RWPE2 (cell line): ENCODE measurements at places on chromosomes 7 and 10.
A peak's percentile ranks its signal among the peaks of the same experiment; 100 is the strongest.

- DNase-seq, result no peak
Observed at GRCh38 chr7:131161103-131161502, 166.6 kb upstream of the MKLN1 start.

DNA sequence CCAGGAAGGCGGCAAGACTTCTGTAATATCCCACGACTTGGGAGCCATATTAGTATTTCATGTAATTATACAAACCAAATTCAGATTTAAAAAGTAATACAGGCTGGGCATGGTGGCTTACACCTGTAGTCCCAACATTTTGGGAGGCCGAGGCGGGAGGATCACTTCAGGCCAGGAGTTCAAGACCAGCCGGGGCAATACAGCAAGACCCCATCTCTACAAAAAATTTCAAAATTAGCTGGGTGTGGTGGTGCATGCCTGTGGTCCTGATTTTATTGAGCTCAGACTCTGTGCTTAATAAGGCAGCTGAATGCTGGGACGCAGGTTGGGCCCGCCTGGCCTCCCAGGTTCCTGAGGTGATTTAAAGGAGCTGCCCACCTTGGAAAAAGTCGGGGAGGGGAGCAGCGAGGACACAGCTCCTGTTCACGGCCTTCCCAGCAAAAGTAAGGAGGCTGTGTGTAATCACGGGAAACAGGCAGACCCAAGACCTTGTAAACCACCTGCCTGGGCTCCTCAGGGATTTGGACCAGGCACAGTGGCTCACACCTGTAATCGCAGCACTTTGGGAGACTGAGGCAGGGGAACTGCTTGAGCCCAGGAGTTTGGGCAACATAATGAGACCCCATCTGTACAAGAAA lies 93.0 kb upstream of the DNAAF5 start:
- peak; percentile 15 for DNase-seq

DNA sequence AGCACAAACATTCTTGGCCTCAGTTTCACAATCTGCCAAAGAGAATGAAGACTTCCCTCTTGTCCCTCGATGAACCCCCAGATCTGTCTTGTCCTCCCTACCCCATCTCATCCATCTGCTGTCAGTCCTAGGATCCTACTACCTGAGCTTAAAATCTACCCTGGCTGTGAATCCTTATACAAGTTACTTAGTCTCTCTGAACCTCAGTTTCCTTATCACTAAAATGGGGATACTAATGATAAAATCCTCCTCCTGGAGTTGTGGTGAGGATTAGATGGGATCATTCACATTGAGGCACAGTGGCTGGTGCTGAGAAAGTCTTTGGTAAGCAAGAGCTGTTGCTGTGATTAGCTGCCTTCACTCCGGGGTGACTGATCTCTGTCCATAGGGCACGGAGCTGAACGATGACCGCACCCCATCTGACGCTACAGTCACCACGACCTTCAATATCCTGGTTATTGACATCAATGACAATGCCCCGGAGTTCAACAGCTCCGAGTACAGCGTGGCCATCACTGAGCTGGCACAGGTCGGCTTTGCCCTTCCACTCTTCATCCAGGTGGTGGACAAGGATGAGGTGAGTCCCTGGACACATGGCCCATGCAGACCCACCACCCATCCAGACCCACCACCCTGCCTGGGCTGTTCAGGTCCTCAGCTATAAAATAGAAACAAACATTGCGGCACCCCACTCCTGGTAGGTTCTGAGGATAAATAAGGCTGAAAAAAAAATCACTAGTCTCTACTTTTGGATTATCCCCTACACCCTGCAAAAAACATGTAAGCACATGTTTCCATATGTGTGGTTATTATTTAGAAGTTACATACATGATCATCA lies 102.5 kb downstream of the C10orf105 start:
- no peak for DNase-seq

GRCh38 chr7:117759950-117760640 lies 113.1 kb downstream of the CTTNBP2 start:
- DNase-seq, result no peak

DNA sequence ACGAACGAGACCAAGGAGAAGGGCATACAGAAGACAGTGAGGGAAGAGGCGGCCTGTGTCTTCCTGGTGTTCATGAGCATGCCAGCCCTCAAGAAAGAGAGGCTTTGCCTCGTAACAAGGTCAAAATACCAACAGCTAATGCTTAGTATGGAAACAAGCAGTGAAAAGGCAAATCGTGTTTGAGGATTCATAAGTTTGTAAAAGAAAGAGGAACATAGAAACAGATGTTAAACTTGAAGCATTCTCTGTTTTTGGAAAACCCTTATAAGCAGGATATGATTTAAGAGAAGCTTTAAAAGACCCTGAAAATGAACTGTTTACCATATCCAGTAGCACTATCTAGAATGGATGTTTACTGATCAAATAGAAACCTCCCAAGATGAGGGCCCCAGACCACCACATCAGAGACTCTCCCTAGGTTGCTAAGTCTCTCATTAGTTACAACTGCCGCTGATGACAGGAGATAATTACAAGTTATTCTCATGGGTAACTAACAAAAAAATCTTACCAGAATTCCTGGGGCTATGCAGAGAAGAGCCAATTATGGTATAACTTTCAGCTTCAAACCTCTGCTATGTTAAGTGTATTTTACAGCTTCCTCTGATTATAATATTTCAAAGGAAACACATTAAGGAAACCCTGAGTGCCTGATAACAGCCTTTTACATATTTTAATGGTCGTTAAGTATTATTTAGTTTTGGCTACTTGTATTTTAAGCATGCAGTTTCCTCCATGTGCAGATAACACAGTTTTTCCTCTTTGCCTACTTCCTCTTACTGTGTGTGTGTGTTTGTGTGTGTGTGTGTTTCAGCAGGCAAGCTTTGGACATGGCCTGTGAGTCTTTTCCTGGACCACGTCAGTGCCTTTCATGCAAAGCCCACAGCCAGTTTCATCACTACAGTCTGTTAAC lies 17.9 kb downstream of the JCAD start:
- DNase-seq, result no peak

DNA sequence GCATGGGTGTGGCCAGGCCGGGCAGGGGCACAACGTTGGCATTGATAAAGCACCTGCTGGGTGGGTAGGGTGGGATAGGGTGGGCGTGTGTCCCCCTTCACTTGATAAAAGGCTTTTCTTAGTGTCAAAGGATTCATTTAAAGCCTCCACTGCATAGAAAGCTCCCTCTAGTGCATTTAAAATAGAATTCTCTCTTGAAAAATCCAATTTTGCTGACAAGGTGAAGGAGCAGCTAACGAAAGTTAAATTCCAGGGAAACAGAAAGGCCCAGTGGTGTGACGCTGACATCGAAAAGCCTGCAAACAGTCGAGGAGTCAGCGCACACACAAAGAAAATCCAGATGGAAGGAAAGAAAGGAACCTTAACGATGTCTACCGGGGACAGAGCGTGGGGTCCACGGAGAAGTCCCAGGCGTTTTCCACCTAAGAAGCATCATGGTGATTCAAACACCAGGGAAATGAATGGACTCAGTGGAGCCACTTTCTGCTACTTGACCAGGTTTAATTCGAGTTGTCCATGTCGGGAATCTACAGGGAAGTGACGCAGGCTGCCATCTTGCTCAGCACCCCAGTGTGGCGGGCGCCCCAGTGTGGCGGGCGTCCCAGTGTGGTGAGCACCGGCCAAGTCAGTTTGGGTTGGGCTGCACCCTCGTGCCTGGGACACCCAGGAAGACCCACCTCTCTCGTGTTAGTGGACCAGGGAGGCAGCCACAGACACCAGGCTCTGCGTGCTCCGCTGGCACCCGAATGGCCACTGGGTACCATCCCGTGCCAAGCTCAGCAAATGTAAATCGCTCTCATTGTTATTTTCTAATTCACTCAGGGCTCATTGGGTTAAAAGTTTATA lies 217.8 kb downstream of the DNAJB6 start:
- peak; percentile 23 for DNase-seq

DNA sequence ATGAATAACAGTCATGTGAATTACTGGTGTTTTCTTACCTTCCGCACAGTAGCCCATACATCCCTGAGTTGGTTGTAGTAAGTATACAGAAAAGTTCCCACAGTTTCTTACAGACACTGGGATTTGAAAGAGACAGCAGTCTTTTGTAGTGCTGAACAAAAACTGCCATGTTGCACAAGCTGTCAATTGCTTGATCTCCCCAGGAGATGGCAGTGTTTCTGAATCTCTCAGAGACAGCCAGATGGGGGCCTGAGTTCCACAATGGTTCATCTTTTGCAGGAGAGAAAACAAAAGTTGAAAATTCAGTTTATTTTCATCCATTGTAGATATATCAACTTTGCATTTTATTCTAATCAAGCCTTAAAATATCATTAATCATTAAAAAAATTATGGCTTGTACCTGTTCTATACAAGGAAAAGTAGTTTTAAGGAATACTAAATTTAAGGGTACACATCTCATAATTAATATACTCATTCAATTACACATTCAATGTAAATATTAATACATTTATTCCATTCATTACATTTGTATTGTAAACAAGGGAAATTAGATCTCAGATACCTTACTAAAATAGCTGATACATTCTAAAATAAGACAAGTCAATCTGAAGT lies 14.5 kb downstream of the VWDE start:
- no peak for DNase-seq

DNA sequence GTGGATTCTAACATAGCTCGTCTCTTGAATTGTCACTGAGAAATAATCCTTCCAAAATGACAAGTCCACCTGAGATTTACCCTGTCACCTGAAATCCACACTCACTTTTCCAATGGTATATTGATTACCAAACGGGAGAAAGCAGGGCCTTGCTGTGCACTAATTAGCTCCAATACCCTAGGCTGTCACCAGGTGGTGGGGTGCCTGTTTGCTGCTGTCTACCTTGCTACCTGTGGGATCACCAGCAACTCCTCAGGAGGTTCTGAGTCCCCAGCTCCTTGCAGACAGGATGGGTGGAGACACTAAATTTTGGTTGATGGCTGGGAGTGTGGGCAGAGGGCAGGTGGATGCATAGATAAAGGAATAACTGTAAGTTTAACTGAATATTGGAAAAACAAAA lies 237.2 kb upstream of the ZNF32 start:
- no peak for DNase-seq

DNA sequence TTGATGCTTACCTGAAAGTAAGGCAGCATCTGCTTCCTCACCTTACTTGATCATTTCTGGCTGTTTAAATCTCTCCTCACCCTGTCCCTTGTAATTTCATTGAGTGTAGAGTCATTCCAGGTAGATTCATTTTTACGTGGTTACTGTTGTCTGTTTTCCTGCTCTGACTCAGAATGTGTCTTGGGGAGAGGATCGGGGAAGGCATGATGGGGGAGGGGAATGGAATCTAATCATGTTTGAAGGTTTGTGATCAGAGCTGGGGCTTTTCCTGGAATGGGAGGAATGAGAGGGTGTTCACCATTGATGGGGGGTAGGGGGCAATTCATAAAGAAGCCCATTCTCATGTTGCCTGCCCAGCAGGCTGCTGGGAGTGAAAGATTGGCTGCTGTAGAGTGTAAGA lies 18.7 kb downstream of the SEC24C start:
- DNase-seq, result no peak

DNA sequence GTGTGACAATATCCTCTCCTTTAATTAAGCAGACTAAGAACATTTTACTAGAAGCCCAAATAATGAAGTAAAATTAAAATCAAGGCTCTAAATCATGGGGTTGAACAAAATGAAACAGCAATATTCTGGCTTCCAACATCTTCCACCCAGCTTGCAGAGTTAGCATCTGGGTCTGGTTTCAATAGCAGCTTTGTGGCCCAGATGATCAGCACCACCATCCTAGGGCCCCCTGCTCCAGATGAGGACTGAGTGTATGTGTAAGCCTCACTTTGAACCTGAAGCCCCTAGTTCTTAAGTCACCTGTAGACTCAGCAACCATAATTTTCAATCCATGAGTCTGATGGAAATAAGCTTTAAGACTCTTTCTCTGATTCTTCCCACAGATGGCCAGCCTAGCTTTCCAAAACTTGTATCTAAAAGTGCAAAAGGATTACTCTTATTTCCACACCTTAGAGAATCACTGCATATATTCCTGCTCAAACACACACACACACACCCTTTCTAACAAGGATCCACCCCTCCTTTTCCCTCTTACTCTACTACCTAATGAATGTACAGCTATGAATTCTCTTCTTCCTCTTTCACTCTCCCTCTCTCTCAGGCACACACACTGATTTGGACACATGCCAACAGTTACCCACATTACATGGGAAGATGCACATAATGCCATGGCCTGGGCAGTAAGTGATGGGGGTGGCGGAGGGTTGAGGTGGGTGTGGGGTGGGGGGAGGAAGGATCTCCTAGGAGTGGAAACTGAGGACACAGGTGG lies 3.5 kb downstream of the DENND11 start:
- no peak for DNase-seq

DNA sequence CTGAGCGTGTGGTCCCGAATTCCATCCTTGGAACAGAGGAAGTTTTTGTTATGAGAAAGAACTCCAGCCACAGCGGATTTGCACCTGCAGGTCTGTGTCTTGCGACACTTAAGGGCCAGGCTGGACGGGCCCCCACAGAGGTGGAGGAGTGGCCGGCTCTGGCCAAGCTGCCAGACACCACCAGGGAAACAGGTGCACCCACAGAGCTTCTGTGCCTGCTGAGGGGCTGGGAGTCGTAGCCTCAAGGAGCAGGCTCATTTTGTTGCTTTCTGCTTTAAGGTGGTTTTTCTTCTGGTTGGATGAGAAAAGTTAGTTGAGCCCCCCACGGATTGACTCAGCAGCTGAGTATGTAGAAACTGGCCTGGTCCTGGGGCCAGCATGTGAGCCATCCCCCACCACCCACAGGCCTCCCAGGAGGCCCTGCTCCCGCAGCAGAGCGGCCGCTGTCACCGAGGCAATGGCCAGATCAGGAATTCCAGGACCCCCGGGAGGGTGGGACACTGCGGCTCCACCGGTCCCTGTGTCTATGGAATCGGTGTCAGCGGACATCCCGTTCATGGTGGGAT lies 41.9 kb downstream of the NKX6-2 start:
- DNase-seq, result no peak

DNA sequence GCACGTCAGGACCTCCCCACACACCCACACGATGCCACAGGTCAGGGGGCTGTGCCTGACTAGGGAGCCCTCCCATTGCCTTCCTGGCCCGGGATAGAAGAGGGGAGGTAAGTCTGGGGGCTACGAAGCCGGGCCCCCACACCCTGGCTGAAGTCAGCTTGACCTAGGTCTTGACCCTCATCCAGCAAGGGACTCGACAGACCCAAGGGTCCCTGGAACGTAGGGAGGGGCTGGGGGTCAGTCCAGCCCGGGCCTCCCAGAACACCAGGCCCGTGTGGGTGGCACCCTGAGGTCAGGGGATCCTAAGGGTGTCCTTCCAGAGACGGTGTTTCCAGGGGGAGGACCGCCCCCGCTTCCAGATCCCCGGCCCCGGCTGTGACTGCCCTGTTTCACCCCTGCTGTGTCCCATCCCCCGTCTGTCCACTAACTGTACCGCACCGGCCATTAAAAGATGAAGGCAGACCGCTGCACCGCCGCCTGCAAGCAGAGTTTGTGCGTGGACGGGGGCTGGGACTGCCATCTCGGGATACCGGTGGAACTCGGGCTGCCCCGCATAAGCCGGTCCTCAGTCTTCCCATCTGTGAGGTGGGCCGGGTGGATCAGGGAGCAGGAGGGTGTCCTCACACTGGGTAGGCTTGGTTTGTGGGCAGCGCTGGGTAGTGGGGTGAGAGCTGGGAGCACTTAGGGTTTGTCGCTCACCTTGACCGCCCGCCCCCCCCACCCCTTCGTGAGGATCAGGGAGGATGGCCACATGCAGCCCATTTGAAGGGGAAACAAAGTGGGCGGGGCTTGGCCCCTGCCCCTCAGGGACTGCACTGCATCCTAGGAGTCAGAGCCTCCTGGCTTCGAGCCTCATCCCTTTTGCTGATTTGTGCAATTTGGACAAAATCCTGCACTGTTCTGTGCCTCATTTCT lies 21.1 kb downstream of the SLC29A4 start:
- DNase-seq, result no peak
